ENCODE measurements at places on chromosomes 7 and 10. TPM values are rescaled to one million over a fixed set of nuclear protein-coding genes. Genes with fewer than 3 reads are reported as not detected.

Gene OPN1SW
- total RNA-seq: not detected

GRCh38 chr10:89404104-89405047, 10.0 kb upstream of the IFIT5 start:
- H3K4me3 ChIP-seq: no peak overlapping the region
- peaks cover 87% of the 10 kb centered on the region for H3K36me3 ChIP-seq
- H3K27me3 ChIP-seq: no peaks in the 10 kb centered on the region
- H3K4me1 ChIP-seq: peaks cover 22% of the 10 kb centered on the region

Gene LIPF
- not detected for total RNA-seq

Gene VIPR2
- not detected for total RNA-seq

Gene PRTFDC1
- total RNA-seq: 0.27 TPM

DNA sequence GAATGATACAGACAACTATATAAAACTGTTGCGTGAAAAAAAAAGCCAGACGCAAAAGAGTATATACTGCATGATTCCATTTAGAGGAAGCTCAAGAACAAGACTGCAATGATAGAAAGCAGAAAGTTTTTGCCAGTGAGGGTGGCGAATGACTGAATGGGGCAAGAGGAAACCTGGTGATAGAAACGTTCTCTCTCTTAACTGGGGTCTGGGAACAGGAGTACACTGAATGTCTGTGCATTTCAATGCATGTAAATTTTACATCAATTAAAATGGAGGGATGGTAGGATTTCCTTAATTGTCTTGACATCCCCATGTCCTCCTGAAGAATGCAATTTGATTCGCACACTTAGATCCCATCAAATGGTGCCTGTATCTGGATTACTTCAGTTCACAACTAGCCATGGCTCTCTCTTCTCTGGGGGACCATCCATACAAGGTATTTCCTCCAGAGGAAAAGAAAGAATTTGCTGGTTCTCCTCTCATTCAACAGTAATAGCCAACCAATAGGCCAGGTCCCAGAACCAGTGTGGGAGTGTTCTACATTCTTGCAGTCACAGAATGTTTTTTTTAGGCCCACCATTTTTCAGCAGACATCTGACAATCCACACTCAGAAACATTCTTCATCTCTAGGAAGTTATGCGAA, 221.0 kb upstream of the KLF14 start:
- H3K27me3 ChIP-seq: no peaks in the 10 kb centered on the region
- DNase-seq: no peak
- H3K4me3 ChIP-seq: peak overlapping the region; percentile 92
- peaks cover 63% of the 10 kb centered on the region for H3K4me1 ChIP-seq
- H3K27ac ChIP-seq: peak overlapping the region; percentile 92
- H3K36me3 ChIP-seq: peaks cover 67% of the 10 kb centered on the region

DNA sequence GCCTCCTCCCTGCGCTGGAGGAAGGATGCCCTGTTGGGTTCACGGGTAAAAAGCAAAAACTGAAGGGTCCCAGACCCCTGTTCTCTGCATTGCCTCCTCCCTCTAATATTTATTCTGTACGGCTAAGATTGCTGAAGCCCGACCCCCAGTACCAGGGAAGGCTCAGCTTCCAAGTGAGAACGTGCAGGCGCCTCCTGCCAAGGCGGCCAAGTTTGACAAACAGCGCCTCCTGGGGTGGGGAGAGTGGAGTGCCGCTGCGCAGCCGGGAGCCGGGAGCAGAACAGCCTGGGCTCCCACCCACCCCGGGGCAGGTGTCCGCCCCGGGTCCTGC, 4.7 kb upstream of the EBF3 start:
- no peak for DNase-seq
- H3K4me1 ChIP-seq: peaks cover 13% of the 10 kb centered on the region
- peaks cover 65% of the 10 kb centered on the region for H3K27me3 ChIP-seq
- H3K4me3 ChIP-seq: no peak overlapping the region
- peaks cover 5% of the 10 kb centered on the region for H3K36me3 ChIP-seq

Measured in activated CD4-positive, alpha-beta T cell treated with anti-CD3 and anti-CD28 coated beads, Interleukin-2, amount 10 ng/mL, durations not matched to agents 7 days and 5 days (primary cell).